CD4-positive, alpha-beta memory T cell (primary cell): ENCODE measurements at places on chromosomes 5 and 9. TPM values are rescaled to one million over a fixed set of nuclear protein-coding genes. Genes with fewer than 3 reads are reported as not detected.

DNA sequence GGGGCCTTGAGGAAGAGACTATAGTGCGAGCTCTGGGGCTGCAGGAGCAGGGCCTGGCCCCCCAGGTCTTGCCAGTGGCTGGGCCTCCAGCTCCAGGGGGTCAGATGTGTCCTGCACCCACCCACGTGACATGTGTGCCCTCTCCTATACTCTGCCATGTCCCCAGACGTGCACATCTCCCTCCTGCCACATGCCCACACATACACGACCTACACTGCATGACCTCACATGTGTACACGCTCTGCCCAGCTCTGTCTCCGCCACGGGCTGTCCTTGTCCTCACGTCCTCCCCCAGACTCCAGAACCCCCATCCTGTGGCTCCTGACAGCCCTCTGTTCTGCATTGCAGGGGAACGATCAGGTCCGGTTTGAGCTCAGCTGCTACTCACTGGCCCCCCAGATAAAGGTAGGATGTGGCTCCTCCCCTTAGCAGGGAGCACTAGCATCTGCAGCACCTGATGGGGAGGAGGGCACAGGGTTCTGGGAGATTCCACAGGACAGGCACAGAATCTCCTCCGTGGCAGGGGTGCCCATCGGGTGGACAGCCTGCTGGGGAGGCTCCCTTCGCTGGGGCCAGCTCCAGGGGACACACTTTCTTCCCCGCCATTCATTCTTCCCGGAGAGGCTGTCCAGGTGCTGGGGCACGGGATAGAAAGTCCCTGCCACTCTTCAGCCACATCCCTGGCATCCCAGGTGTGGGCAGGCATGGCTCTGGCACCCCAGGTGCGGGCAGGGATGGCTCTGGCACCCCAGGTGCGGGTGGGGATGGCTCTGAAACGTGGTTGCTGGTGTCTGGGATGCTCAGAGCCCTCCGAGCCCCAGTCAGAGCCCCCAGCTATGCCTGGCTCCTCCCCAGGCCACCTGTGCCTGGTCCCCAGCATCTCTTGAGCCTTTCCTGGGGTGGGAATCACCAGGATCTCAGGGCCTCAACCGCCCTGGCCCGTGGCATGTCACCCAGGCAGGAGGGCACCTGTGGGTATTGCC, 19.3 kb downstream of the ASS1 start:
- no peak for DNase-seq

NKD2 gene
- total RNA-seq, result not detected

RANBP3L gene
- not detected for total RNA-seq

PCDH1 gene
- not detected for total RNA-seq

DNA sequence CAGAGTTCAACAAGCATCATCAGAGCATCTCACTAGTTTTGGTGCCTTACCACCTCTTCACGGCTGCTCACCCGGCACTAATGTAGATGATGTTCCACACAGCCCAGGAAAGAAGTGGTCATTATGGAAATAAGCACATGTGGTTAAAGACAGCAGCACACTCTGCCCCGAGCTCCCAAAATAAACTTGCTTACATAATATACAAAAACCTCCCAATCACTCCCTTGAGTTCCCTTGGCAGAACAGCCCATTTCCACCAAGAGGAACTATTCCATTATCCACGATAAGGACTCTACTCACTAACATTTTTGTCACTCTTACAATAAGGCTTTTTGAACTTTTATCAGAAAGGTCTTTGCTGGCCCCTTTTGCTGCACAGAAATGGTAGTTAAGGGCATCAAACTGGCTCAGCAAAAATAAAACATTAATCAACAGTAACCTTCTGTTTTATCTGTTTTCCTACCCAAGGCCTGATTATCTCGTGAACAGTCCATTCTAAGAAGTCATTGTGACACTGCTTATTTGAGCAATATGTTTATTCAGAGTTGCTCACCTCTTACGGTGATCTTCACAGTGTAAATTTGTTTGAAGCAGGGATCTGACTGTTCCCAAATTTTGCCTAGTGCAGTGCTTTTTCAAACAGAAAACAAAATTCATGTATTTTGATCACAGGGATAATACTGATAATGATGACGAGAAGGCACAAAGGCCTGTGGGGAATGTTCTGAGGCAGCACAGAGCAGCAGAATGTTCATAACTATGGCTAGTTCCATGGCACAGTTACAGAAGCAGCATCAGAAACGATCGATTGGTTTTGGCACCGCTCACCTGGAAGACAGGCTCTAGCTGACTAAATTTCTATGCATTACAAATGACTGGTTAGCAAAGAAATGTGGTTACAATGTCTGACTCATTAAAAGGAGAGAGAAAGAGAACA, 399.8 kb upstream of the PIK3R1 start:
- DNase-seq, result no peak

STXBP1 gene
- total RNA-seq, result 19.9 TPM

DNA sequence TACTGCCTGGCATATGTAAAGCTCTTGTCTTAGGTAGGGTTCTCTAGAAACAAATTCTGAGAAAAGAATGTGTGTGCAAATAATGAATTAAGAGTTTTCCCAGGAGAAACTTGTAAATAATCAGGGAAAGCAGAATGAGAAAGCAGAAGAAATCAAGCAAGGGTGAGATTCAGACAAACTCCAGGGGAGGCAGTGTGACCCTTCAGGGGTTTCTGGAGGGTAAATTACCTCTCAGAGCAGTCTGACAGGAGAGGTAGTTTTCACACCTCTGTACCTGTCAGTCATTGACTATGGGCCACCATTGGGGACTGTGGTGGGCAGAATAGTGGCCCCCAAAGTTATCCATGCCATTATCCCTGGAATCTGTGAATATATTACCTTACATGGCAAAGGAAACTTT, 124.6 kb downstream of the KCTD16 start:
- no peak for DNase-seq

DNA sequence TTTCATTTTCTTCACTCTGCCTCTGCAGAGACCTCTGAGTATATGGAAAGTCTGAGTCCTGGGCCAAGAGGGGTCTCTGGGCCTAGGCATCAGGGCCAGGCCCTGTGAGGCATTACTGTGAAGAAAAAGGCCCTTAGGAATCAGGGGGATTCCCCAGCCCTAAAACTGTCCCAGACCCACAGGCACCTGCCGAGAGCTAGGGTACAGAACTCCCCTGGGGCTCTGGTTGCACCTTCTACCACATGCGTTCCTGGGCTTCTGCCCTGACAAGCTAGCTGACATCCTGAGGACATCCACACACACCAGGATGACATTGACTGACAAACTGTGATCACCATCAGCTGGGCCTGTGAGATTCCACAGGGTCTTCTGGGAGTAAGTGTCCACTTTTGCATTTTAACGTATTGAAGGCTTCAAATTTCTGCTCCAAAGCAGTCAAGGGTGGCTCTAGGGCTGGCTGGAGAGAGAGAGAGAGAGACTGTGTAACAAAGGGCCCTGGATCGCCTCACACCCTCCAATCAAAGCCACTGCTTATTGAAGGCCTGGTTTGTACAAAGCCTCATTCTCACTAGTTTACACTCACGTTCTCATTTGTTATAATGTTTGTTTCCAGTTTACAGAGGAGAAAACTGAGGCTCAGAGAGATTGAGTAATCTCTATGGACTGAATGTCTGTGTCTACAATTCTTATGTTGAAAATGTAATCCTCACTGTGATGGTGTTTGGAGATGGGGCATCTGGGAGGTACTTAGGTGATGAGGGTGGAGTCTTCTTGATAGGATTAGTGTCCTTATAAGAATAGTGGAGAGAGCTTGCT, 45.1 kb downstream of the TGFBI start:
- no peak for DNase-seq

SH3PXD2B gene
- total RNA-seq, result 0.19 TPM

PCDHA5 gene
- total RNA-seq, result not detected

GRCh38 chr9:81879501-81879916, 48.7 kb upstream of the SPATA31D4 start:
- DNase-seq, result no peak

- DNase-seq, result no peak
Observed at GRCh38 chr5:3100921-3101551, 349.6 kb upstream of the IRX2 start.

NOTCH1 gene
- 43.0 TPM for total RNA-seq

GRCh38 chr5:691817-692528, 1.2 kb downstream of the TPPP start:
- DNase-seq, result peak; percentile 11

TAS2R1 gene
- total RNA-seq, result not detected

KCNN2 gene
- not detected for total RNA-seq

GRCh38 chr5:30209755-30210154, 983.7 kb upstream of the CDH6 start:
- DNase-seq, result no peak

GRCh38 chr5:3639175-3639574, 43.5 kb downstream of the IRX1 start:
- DNase-seq, result no peak

DNA sequence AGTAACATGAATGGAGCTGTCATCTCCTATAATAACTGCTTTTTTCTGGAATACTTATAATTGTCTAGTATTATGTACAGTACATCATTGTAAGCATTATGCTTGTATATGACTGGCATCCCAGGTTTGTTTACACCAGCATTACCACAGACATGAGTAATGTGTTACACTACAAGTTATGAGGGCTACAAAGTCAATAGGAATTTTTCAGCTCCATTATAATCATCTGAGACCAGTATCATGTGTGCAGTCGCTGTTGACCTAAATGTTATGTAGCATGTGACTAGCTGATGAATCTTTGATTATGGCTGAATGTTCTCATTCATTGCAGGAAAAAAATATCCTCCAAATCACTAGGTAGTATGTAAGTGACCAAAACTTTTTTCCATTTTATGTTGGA, 2.2 kb downstream of the ZCCHC9 start:
- DNase-seq, result no peak

GRCh38 chr9:2567922-2568321, 53.7 kb upstream of the VLDLR start:
- DNase-seq, result no peak

PTGDS gene
- 4.8 TPM for total RNA-seq

GRCh38 chr5:179730852-179731251, 1.8 kb upstream of the MAML1 start:
- DNase-seq, result no peak

DNA sequence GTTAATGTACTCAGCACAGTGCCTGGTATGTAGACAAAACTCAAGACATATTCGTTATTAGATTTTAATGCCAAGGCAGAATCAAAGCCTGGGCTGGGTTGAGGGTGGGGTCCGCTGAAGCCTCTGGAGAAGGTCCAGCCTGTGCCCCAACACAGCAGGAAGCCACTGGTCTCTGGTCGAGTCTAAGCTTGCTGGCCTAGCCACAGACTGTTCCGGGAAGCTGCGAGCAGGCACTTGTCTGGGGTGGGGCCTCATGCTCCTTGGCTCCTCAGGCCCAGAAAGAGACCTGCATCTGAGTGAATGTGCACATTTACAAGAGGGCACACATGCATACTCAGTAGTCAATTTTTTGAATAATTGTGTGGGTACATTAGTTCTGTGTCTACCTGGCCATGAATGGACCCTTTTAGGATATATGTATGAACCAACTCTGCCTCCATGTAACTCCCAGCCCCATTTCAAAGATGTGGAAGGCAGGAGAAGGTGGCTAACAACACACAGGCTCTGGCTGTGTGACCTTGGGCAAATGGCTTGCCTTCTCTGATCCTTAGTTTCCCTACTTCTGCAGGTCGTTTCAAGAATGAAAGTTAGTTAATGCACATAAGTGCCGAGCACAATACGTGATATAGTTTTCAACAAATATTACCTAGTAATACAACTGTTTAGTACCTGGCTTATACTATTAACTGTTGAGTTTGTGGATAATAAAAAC, 18.3 kb downstream of the FAT2 start:
- DNase-seq, result no peak

DNA sequence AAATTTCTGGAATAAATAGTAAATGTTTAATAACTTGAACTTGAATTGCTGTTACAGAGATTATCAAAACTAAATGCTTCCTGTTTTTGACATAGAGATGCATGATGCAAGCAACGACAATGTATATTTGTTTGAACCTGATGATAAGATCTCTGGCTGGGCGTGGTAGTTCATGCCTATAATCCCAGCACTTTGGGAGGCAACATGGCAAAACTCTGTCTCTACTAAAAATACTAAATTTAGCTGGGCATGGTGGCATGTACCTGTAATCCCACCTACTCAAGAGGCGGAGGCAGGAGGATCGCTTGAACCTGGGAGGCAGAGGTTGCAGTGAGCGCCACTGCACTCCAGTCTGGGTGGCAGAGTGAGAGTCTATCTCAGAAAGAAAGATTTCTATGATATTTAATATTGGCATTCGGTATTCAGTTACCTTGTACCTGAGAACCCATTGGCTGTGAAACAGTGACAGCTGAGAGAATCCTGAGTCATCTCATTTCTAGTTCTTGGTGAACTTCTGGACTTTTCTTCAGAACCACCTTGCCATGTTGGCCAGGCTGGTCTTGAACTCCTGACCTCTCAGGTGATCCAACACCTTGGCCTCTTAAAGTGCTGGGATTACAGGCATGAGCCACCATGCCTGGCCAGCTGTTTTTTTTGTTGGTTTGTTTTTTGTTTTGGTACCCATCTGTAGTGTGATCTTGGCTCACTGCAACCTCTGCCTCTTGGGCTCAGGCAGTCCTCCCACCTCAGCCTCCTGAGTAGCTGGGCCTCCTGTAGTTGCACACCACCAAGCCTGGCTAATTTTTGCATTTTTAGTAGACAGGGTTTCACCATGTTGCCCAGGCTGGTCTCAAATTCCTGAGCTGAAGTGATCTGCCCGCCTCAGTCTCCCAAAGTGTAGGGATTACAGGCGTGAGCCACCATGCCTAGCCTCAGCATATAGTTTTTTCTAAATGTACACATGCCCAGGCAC, 10.0 kb upstream of the FGF18 start:
- no peak for DNase-seq

GRCh38 chr9:11893331-11893730, 799.9 kb upstream of the TYRP1 start:
- no peak for DNase-seq

- no peak for DNase-seq
Observed at GRCh38 chr5:39080168-39080567, 6.0 kb upstream of the RICTOR start.

DNA sequence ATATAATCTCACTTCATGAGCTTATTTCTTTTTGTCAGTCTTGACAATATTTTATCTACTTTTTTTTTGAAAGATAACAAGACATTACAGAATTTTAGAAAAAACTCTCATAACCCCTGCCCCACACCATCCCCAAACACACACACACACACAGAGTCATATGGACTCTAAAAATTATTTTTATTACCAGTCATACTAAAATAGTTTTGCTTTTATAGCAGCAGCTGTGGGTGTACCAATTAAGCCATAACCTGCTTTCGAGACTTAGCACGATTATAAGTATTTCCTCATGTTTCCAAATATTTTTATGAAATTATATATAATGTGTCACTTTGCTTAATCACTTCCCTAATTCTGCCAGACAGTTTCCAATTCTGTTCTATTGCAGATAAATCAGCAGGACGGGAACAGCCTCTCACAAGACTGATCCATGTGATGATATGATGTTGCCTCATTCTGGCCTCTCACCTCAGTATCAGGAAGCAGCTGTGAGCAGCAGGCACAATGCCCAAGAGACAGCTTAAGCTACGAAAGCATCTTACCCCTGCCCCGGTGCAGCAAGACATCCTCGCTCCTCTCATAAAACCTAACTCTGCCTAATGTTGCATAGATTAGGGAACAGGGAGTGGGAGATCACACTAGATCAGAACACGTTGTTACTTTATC, 7.0 kb downstream of the PDCL start:
- DNase-seq, result no peak

HACD4 gene
- total RNA-seq, result 16.0 TPM
